ENCODE measurements at places on chromosomes 1 and 21.

DNA sequence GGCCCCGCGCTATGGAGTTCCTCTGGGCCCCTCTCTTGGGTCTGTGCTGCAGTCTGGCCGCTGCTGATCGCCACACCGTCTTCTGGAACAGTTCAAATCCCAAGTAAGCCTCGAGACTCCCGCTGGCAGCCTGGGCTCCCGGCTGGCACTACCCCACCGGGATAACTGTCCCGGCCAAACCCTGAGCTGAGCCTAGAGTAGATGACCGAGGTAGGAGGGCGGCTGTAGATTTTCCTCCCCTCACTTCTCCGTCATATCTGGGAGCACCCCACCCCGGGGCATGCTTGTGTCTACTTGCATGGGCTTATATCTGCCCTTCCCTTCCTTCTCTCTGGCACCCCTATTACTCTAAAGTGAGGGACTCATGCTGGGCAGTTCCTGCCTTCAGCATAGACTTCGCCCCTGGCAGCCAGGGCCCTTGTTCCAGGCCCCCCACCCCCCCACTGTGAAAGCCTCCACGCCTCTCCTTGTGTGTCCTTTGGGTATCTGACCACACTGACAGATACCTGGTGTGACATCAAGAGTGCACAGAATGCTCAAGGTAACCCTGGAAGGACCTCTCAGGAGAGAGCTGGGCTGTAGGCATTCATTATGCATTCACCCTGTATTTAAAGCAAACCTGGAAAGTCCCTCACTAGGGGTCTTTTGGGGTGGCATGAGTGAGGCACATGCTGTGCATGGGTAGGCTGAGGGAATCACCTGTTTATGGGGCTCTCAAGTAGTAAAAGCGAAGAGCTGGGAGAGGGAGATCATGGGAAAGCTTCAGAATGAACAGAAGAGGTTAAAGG lies 485 bp downstream of the EFNA1 start:
- peak; percentile 69 for DNase-seq

DNA sequence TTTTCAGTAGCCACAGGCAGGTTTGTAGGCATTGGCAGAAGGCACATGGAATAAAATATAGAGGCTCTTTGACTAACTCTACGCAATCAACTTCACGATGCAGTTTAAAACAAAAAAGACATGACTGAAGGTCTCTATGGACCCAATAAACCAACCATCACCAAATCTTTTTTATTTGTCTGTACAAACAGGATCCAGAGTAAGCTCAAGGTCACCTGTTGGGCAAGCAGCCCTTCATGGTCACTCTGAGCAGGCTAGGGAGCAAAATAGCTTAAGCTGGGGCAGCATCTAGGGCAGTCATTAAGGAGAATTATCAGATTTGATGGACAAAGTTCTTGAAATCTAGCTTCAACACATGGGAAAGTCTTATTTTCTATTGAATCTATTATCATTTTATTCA lies 26.8 kb upstream of the PROX1 start:
- no peak for DNase-seq

DNA sequence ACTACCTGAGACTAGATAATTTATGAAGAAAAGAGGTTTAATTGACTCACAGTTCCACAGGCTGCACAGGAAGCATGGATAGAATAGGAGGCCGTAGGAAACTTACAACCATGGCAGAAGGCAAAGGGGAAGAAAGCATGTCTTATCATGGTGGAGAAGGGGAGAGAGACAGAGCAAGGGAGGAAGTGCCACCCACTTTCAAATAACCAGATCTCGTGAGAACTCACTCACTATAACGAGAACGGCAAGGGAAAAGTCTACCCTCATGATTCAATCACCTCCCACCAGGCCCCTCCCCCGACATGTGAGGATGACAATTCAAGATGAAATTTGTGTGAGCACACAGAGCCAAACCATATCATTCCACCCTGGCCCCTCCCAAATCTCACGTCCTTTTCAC lies 4.7 kb upstream of the C21orf91 start:
- no peak for DNase-seq

- DNase-seq = no peak
Observed at GRCh38 chr1:31393463-31393862, 19.6 kb upstream of the SERINC2 start.

- no peak for DNase-seq
Observed at GRCh38 chr1:11030865-11031264, 16.2 kb downstream of the MASP2 start.

DNA sequence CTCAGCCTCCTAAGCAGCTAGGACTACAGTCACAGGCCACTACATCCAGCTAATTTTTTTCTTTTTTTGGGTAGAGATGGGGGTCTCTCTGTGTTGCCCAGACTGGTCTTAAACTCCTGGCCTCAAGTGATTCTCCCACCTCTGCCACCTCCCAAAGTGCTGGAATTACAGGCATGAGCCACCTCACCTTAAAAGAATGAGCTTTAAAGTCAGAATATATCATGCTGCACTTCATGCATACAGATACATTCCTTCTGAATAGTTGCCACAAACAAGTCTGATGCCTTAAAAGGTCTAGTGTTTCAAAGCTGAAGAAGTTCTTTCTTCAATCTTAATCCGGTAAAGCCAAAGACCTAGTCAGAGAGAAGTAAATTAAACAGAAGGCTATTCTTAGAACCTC lies 23.8 kb upstream of the CPLANE2 start:
- DNase-seq = no peak

DNA sequence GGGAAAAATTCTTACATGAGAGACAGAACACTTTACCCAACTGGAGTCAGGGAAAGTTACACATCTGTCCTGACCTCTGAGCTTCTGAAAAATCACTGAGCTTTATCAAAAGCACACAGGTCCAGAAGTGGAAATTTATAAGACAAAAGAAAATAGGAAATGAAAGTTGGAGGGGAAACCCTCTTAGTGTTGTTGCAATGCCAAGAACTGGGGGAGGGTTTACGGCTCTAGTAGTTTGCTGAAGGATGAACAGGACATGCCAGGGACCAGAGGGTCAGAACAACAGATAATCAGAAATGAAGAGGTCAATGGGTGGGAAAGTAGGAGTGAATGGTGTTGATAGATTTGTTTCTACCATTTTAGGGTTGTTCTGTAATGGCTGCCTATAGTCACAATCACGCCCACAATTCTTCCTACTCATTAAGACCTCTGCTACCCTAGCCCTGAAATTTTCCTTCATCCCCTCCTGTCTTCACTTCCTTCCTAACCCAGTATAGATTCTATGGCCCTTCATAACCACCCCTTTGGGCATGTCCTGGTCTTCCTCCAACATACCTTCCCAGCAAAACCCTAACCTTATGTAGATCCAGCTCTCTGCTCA lies 30.3 kb upstream of the FMOD start:
- DNase-seq = no peak

- no peak for DNase-seq
Observed at GRCh38 chr1:162019006-162019405, 4.7 kb downstream of the OLFML2B start.

Data from right kidney (tissue), 9 donors.